ENCODE measurements at places on chromosomes 16 and 17. TPM values are rescaled to one million over a fixed set of nuclear protein-coding genes. Genes with fewer than 3 reads are reported as not detected.

DNA sequence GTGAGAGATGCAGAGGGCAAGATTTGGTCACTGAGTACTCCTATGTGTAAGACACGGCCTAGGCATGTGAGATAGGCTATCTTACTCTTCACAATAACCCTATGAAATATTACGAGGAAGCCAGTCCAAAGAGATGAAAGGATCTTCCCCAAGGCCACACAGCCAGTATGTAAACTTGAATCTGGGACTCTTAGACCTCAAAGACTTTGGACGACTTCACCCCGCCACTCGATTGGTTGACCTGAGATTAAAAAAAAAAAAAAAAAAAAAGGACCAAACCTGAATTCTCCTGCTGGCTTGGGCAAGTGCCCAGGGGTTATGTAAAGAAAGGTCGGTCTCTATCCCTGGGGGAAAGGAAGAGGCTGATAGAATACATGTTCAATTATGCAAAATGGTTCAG, 33.1 kb downstream of the PIPOX start:
- DNase-seq: no peak

GRCh38 chr17:3896108-3896967, 3.5 kb upstream of the CAMKK1 start:
- no peak for DNase-seq

DNA sequence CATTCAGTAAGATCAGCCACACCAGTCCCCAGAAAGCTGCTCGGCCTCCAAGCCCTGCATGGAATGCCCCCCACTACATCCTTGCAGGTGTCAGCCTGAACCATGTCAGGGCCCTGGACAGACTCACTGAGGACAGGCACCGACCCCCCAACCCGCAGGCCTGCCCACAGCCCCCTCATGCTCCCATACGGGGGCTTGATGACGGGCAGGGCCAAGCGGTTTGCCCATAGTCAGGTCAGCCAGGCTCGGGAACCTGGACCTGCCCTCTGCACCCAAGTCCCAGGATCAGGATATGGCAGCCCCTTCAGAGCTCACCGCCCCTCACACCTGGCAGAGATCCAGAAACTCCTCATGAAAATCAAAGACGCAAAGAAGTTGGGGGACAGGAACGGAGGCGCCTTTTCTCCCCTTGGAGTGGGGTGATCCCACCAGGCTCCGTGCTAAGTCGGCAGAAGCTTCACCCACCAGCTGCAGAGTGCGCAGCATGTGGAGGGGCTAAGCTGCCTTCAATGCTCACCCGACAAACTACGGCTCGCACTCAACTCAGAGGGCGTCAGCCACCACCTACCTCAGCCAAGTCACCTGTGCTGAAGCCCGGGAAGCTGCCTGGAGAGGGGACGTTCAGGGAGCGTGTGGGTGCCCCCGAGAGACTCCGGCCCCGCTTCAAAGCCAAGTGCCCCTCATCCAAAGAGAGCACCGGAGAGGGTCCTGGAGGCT, 26.5 kb downstream of the GNPTG start:
- DNase-seq: no peak

- DNase-seq: peak; percentile 54
These were observed 240.3 kb upstream of the TBX2 start for GRCh38 chr17:61159221-61159814.

- no peak for DNase-seq
These were observed 21.4 kb upstream of the NF1 start for GRCh38 chr17:31073411-31073810.

DNA sequence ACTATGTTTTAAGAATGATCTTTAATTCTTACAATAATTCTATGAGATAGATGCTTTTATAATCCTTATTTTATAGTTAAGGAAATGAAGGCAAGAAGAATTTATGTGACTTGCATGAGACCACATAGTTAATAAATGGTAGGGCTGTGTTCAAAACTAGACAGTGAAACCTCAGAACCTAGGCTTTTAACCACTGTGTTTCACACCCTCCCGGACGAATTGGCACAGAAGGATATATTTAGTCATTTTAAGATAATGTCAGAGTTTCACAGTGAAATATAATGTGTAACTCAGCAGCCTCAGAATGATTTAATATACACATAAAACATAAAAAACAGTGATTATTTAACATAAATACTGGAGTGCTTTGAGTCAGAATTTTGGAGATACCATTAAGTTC, 57.0 kb downstream of the NSRP1 start:
- no peak for DNase-seq

DNA sequence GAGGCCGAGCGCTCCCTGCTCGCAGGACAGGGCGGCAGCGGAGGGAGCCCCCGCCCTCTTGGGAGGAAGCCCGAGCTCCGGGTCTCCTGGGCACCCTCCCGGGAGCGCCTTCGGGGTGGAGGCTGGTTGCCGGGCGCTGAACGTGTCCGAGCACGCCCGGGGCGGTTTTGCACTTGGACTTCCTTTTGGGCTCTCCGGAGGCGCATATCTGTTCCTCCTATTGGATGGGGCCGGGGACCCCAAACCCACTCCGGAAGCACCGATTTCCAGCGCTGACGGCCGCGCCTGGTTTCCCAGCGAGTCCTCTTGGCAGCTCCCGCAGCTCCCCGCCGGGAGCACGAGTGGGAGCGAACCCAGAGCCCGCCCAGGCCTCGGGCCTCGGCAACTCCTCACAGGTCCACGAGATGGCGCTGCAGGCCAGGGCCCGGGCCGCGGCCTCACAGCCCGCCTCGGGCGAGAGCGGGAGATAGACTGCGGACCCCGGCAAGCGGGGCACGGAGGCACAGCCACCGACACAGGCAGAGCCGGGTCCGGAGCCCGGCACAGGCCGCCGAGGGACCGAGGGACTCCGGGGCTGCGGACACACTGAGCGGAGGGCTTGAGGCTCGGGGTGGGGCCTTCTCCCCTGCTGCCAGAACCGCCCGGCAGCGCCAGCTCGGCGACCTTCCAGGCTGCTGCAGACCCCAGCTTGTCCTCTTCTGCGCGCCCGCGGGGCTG, 12.7 kb downstream of the TBX2 start:
- peak; percentile 92 for DNase-seq

DNA sequence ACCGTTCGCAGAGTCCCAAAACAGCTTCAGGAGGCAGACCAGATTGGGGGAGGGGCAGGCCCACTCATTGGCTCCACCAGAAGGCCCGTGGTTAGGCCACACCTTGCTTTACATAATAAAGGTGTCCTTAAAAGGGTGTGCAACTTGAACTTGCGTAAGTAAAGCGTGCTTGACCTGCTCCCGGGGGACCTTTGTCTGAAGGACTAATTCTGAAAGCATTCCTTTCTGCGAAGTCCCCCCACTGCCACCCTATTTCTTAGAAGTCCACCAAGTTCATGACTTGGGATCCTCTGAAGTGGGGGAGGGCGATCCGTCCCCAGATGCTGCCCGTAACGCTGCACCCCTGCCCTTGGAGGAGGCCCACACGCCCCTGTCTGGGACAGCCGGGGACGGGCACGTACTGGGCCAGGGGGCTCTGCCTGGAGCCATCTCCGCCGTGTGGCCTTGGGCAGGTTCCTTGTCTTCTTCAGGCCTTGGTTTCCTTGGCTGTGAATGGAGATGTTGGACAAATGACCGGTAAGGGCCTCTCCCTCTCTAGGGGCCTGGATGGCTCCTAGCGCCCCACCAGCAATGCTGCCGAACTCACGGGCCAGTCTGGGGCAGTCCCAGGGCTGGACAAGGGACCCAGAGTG, 823 bp upstream of the ZNF469 start:
- DNase-seq: no peak

GRCh38 chr16:85485379-85485778, 127.7 kb upstream of the GSE1 start:
- DNase-seq: peak; percentile 65

DNA sequence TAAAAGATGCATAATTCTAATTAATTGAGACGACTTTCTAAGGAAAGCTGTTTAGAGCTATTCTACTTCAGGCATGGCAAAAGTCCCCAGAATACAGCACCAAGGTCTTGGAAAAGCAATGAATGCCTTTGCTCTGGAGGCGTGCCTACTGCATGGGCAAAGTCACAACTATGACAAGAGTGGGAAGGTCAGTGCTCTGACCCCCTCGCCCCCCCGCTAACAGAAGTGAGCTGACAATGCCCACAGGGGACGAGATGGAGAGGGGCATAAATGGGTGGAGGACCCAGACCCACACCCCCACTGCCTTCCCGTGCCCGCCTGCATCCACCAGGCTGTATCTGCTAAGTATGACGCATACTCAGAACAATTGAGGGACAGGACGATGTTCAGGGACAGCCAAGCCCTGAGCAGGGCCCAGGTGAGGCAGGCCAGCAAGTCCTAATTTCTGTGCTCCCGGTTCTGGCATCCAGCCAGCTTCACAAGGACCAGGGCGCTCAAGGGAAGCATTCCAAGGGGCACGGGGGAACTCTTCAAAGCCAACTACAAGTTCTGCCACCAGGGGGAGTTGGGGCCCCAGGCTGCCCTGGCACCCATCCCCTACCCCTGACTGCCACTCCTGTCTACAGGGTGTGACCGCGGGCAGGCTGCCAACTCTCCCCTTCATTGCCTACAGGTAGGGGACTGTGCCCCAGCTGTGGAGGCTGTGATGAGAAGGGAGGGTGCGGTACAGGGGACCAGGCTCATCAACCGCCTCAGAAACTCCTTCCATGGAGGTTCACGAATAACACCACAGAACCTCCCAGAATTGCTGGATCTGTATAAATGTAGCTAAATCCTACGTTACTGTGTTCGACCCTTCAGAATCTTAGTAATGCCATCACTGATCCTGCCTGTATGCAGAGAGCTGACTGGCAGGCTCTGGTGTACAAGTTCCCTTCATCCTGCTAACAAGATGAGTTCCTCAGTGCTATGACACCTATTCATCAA, 20.8 kb downstream of the NPRL3 start:
- peak; percentile 80 for DNase-seq

DNA sequence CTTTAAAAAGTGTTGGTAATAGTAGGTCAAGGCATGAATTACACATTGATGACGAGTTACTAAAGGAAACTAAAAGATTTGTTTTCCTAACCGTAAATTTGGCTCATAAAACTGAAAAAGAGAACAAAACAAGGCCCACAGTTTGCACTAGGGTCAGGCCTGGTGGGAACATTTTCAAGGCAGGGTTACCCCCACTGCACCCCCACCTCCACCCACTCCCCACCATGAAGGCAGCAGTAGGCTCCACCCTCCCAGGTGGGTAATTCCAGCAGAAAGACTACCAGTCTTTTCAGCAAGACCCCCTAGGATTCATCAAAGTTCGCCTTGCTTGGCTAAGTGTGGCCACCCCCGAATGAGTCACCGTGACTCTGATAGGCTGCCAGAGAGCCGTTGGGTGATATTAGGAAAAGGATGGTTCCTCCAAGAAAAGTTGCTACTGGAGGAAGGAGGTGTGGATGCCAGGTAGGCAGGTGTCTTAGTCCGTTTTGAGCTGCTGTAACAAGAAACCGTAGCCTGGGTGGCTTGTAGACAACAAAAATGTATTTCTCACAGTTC, 8.6 kb downstream of the DNAAF1 start:
- no peak for DNase-seq

GRCh38 chr16:89257281-89257731, 39.8 kb downstream of the ZNF778 start:
- DNase-seq: peak; percentile 44

- peak; percentile 54 for DNase-seq
These were observed 53.6 kb downstream of the GRB7 start for GRCh38 chr17:39791111-39791992.

- peak; percentile 87 for DNase-seq
These were observed 17.9 kb downstream of the UTP4 start for GRCh38 chr16:69150146-69150865.

GRCh38 chr17:17757956-17758845, 76.9 kb downstream of the RAI1 start:
- DNase-seq: no peak

DNA sequence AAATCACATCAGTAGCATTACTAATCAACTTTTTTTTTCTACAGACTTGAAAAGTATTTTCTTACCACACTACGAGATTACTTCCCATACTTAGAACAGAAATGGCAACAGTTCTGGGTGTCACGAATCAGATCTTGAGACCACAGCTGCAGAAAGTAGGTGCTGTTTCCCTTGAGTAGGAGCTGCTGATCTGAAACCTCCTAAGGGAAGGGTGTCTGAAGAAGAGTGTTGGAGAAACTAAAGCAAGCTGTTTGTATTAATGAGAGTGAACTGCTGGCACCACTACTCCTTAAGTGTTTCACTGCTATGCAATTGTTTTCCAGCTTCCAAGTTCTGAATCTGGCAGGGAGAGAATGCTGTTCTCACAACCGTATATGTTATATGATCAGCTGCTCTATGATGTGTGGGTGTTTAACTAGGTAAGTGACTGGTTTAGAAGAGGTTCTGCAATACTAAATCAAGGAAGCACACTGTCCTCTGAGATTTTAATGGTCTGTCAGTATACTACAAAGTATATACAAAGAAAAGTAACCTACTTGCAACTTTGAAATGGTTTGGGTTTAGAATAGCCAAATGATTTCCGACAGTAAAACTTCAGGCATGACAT, 3.3 kb downstream of the ZNF652 start:
- DNase-seq: no peak

DNA sequence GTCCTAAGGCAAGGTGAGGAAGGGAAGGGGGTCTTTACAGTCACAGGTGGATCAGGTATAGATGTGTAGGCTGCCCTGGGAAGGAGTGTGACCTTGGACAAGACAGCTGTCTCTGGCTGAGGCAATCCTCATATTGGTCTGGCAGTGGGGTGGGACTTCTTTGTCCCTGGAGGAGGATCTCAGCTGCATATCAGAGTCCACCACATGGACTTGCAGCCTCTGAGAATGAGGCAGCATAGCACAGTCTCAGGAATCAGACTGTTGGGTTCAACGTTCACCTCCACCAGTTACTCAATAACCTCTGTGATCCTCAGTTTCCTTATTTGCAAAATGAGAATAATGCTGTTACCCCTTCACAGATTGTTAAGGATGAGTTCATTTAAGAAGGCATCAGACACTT, 33.4 kb downstream of the ACSM2A start:
- DNase-seq: no peak

GRCh38 chr17:50052822-50053653, 2.9 kb upstream of the ITGA3 start:
- no peak for DNase-seq

DNA sequence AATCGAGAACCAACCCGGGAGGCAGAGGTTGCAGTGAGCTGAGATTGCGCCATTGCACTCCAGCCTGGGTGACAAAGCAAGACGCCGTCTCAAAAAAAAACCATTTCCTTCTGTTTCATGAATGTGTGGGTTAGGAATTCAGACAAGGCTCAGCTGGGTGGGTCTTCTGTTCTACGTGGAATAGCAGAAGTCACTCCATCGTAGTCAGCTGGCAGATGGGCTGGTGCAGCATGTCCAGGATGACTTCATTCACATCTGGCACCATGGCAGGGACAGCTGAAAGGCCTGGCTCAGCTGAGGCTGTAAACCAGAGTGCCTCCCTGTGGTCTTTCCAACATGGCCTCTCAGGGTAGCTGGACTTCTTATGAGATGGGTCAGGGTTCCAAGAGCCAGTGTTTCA, 89.0 kb downstream of the C17orf67 start:
- DNase-seq: no peak

The LITAFD gene
- total RNA-seq: not detected

The ARSG gene
- total RNA-seq: 20.0 TPM

The CRISPLD2 gene
- 0.50 TPM for total RNA-seq

The LYRM9 gene
- 25.5 TPM for total RNA-seq

The RAB26 gene
- total RNA-seq: 4.4 TPM

The KCNJ18 gene
- not detected for total RNA-seq

The CHST6 gene
- total RNA-seq: 6.2 TPM

The KCNH6 gene
- total RNA-seq: 0.03 TPM

The WRAP53 gene
- total RNA-seq: 22.8 TPM

The KRTAP4-1 gene
- not detected for total RNA-seq
